ENCODE measurements at places on chromosomes 16 and 17.

DNA sequence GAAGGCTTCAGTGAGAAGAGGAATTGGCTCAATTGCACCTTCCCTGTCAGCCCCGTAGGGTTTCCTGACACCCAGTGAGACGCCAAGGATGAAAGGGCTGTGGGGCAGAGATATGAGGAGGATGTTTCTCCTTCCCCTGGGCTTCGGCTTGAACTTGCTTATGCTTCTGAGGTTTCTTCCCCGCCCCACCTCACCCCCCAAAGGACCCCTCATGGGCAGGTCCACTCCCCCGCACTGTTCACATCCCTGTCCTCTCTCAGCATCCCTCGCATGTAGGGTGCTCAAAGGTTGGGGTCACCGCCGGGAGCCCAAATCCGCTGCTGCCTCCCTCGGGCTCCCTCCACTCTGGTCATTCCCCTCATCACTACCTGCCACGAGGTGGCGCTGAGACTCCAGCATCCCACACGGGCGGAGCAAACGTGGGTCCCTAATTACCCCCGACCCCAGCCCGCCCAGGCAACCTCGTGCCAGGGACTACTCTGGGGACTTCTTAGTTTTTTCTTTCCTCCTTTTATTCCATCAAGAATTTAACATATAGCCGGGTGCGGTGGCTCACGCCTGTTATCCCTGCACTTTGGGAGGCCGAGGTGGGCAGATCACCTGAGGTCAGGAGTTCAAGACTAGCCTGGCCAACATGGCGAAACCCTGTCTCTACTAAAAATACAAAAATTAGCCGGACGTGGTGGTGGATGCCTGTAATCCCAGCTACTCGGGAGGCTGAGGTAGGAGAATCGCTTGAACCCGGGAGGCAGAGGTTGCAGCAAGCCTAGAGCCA lies 3.3 kb upstream of the TRARG1 start:
- DNase-seq: peak; percentile 17

DNA sequence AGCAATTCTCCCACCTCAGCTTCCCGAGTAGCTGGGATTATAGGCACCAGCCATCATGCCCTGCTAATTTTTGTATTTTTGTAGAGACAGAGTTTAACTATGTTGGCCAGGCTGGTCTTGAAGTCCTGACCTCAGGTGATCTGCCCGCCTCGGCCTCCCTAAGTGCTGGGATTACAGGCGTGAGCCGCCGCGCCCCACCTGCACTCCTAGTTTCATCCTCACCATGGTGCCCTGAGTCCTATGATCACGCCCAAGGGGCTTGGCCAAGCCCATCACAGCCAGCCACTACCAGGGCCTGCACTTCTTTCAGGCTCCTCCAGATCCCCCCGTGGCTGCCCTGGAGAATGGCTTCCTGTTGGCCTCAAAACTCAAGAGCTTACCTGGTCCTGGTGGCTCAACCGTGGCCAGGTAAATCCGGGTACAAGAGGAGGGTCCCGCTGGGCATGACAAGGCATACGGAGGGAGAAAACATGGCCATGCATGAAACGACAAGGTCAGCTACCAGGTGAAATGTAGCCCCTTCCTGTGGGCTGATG lies 20.4 kb upstream of the TFAP4 start:
- DNase-seq: no peak

DNA sequence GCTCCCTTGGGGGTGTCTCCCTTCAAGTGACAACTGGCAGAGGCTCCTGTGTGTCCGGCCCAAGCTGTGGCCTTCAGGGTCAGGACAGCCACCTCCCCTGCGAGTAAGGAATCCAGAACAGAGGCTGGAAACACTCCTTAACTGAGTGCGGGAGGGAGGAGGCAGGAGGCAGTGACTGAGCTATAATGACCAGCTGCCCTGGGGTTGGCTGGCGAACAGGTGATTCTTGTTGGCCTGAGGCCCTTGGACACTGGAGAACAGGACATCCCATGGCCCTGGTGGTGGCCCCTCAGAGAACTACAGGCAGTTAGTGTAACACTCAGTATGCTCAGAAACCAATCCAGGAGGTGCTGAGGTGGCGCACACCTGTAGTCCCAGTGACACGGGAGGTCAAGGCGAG lies 9.4 kb upstream of the SNAI3 start:
- DNase-seq: no peak

GRCh38 chr16:49399594-49400364 lies 26.2 kb downstream of the C16orf78 start:
- no peak for DNase-seq

GRCh38 chr16:30356401-30357084 lies 1.4 kb upstream of the CD2BP2 start:
- DNase-seq: no peak

GRCh38 chr16:50516890-50517289 lies 31.3 kb upstream of the NKD1 start:
- no peak for DNase-seq

- peak; percentile 69 for DNase-seq
These were observed 11.4 kb downstream of the GGA3 start for GRCh38 chr17:75250009-75250471.

DNA sequence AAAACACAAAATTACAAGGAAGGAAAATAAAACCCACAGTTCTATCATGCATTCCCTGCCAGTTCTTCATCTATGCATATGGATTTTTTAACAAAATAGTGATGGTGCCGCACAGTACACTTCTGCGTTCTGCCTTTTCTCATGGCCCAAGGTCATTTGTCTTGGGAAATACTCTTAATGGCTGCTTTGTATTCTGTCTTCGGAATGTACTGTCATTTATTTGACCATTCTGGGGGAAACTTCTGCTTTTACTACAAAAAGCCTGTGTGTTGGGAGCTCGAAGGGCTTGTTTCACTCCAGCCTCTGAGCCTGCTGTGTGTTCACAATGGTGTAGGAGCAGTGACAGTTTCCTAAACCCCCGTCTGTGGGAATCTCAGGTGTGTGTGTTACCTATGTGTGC lies 82.8 kb upstream of the SEC14L1 start:
- DNase-seq: no peak

GRCh38 chr16:55154956-55155355 lies 169.0 kb upstream of the IRX6 start:
- no peak for DNase-seq

DNA sequence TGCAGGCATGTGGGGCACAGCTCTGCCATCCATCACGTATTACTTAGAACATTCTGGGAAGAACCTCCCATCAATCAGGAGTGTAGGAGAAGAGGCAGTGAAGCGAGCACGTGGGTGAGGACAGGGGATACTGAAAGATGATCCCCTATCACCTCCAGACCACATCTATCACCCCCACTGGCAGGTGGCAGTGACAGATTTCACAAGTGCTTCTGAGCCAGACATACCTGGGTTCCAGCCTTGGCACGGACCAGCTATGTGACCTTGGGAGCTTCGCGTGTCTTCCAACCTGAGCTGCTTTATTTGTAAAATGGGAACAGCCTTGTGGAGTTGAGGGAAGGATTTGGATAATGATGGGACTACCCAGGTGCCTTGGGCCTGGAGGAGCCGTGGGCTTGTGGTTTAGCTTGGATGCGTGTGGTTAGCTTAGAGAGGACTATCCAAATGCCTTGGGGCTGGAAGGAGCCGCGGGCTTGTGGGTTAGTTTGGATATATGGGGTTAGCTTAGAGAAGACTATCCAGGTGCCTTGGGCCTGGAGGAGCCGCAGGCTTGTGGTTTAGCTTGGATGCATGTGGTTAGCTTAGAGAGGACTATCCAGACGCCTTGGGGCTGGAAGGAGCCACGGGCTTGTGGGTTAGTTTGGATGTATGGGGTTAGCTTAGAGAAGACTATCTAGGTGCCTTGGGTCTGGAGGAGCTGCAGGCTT lies 206.4 kb downstream of the ENGASE start:
- no peak for DNase-seq

- no peak for DNase-seq
These were observed 16.7 kb downstream of the ZFPM1 start for GRCh38 chr16:88469615-88470395.

DNA sequence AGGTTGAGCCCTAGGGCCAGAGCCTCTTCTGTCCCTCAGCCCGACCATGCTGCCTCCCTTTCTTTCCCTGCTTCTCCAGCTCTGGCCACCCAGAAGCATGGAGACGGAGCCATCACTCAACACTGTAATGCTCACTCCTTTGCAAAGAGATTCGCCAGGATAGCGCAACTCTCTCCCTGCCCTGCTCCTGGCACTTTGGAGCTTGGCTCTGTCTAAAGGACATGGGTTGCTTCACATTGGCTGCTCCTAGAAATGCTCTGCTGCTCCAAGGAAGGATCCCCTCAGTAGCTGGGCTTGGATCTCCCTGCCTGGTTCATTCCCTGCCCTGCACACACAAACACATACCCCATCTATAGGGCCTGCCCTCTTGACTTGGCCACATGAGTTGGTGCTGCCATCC lies 76.0 kb downstream of the CLEC16A start:
- DNase-seq: no peak

- no peak for DNase-seq
These were observed 6.0 kb downstream of the NAGPA start for GRCh38 chr16:5027575-5028235.

DNA sequence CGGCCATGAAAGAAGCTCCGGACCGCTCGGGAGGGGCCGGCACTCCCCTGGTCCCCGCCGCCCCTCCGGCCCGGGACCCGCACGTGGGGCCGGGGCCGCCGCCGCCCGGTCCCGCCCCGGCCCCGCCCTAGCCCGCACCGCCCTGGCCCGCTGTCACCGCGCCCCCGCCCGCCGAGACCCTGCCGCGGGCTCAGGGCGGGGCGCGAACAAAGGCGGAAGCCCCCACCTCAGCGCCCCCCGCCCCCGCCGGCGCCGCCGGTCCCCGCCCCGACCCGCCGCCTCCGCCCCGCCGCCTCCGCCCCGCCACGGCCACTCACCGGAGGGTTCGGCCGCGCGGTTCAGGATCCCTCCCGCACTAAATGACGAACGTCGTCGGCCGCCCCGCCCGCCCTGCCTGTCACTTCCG lies at the start of gene ARHGDIA:
TSS of gene ARHGDIA (minus strand) at position 357 of the 406 bp plus-strand sequence. CDS start 1,407 bp downstream, outside the sequence.
- DNase-seq: no peak

DNA sequence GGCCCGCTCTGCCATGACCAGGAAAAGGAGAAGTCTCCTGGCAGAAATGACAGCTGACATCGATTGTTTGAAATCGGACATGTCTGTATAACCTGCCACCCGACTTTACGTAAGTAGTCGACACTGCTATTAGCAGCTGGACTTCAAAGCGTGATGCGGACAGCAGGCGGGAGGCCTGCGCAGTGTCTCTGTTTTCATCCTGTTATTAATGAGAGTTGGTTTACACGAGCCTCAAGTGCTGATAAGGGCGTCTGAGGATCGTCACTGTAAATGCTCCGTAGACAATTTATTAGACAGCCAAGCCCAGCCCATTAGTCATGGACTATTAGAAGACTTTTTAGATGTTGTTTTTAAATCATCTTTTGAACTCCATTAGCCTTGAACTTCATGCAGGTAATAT lies 328.3 kb downstream of the FOXL1 start:
- no peak for DNase-seq

Measured in head of caudate nucleus (tissue), 42 donors.